ENCODE measurements at places on chromosomes 13 and 19.

GRCh38 chr13:112859817-112860190 is 109.2 kb upstream of the MCF2L start:
- DNase-seq, result peak; percentile 75

GRCh38 chr19:18893587-18894253 is 2.2 kb downstream of the CERS1 start:
- DNase-seq, result no peak

GRCh38 chr19:8146877-8147581 is 2.4 kb downstream of the FBN3 start:
- DNase-seq, result no peak

GRCh38 chr13:107157271-107157670 is 589.3 kb upstream of the ARGLU1 start:
- DNase-seq, result no peak

- DNase-seq, result no peak
These were observed 652 bp downstream of the POU4F1 start for GRCh38 chr13:78602561-78603239.

- no peak for DNase-seq
These were observed 58.2 kb downstream of the USP12 start for GRCh38 chr13:27113436-27113835.

- no peak for DNase-seq
These were observed 8.5 kb downstream of the UBXN6 start for GRCh38 chr19:4449022-4449638.

- DNase-seq, result peak; percentile 8
These were observed 207.2 kb downstream of the SPRY2 start for GRCh38 chr13:80133631-80134261.

- no peak for DNase-seq
These were observed 1.9 kb upstream of the SELENOW start for GRCh38 chr19:47776568-47776967.

GRCh38 chr13:24116131-24116530 is 44.4 kb upstream of the SPATA13 start:
- no peak for DNase-seq

DNA sequence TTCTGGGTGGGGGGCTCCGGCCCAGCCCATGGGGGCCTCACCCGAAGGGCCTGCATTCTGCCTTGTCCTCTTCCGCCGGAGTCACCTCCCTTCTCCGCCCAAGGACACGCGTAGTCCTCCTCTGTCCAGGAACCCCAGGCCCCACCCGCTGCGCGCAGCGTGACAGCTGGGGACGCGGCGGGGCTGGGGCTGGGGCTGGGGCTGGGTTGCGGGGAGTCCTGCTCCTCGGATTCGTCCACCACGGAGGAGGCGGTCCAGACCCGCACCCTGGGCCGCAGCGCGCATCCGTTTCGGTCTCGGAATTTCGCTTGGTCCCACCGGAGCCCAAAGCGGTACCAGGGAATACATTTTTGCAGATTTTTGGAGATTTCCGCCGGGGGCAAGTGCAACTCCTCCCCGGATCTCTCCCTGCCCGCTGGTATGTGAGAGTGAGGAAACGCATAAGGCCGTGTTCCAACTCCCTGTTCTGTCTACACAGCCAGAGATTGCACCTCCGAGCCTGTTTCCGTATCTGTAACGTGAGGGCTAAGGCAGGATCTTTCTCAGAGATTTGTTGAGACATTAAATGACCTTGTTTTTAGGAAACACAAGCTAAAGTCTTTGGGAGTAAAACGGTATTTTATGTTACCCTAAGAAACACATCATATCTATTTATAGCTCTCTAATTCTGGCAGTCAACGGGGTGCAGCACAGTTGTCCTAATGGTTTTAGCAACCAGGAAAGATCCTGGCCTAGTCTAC is at the start of gene COX7A1:
TSS of gene COX7A1 (minus strand) at position 96 of the 740 bp plus-strand sequence. CDS start at position 56, 40 bp downstream.
- DNase-seq, result peak; percentile 78

GRCh38 chr13:30623392-30623791 is 5.7 kb downstream of the USPL1 start:
- no peak for DNase-seq

DNA sequence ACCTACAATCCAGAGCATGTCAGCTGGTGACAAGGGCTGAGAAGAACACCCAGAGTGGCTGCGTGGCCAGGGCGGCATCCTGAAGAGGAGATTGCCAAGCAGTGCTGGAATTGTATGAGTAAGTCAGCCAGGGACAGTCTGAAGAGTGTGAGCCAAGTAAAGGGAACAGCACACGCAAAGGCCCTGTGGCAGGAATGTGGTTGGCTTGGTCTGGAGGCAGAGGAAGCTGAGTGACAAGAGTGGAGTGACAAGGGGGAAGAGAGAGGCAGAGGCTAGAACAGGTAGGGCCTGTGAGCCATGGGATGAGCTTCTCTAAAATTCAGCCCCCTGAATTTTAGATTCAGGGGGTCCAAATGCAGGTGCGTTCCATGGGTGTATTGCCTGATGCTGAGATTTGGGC is 53.7 kb upstream of the UQCRFS1 start:
- DNase-seq, result no peak

DNA sequence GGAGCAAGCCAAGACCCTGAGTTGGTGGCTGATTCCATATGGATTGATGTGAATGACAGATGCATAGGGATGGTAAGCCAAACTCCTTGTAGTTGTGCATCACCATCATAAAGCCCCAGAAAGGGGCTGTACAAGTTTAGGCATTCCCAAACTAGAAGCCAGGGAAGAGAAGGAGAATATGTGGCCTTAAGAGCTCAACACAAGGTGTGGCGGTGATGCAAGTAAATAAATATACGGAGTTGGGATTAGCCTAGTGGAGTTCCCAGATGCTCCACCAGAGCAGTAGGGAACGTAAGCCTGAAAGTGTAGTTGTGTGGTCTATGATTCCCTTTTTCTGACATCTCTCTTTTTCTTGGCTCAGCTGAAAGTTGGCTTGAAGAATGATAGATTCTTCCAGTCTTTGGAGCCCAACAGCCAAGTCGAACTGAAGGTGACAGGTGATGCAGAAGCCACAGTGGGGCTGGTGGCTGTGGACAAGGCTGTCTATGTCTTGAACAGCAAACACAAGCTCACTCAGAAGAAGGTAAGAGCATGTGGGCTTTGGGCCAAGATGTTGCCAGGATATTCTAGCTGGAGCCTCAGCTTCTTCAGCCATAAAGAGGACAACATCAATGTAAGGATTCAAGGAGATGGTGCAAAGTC is 30.1 kb downstream of the RDH8 start:
- no peak for DNase-seq

DNA sequence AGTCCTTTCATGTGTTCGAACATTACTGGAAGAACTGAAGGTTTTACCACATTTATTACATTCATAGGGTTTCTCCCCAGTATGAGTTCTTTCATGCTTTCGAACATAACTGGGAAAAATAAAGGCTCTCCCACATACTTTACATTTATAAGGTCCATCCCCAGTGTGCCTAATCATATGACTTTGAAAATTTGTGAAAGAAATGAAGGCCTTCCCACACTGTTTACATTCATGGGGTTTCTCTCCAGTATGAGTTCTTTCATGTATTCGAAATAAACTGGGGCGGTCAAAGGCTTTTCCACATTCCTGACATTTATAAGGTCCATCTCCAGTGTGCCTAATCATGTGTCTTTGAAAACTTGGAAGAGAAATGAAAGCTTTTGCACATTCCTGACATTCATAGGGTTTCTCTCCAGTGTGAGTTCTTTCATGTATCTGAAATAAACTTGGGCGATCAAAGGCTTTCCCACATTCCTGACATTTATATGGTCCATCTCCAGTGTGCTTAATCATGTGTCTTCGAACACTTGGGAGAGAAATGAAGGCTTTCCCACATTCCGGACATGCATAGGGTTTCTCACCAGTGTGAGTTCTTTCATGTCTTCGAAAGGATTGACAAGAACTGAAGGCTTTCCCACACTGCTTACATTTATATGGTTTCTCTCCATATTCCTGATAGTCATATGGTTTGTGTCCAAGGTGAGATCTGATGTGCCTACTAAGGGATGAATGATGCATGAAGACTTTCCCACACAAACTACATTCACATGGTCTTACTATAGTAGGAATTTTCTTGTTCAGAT is 24.0 kb downstream of the ZNF564 start:
- DNase-seq, result peak; percentile 15

DNA sequence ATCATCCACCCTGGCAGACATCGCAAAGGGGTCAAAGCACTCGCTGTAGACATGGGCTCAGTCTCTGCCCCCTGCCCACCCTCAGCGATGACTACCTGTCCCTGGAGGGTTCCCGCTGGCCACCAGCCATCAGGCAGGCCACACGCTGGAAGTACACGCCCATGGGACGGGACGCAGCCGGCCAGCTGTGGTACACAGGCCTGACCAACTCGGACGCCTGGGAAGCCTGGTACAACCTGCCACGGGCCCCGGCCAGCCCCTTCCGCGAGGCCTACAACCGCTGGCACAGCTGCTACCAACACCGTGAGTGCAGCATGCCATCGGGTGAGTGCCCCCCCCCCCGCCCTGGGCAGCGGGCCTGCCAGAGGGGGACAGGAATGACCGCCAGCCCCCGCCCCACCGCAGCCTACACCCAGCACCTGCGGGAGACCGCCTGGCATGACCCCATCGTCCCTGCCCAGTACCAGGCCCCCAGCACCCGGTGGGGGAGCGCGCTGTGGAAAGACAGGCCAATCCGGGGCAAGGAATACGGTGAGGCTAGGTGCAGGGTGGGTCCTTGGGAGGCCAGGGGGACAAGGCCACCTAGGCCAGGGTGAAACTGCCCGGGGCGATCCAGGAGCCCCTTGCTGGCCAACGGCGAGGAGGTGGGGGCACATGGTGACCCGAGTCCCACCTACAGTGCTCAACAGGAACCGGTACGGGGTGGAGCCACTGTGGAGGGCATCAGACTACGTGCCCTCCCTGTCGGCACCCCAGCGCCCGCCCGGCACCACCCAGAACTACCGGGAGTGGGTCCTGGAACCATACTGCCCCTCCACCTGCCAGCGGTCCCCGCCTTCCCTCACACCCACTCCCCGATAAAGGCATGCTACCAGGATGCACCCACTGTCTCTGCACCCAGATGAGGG is 4.4 kb downstream of the TEKTIP1 start:
- DNase-seq, result no peak

DNA sequence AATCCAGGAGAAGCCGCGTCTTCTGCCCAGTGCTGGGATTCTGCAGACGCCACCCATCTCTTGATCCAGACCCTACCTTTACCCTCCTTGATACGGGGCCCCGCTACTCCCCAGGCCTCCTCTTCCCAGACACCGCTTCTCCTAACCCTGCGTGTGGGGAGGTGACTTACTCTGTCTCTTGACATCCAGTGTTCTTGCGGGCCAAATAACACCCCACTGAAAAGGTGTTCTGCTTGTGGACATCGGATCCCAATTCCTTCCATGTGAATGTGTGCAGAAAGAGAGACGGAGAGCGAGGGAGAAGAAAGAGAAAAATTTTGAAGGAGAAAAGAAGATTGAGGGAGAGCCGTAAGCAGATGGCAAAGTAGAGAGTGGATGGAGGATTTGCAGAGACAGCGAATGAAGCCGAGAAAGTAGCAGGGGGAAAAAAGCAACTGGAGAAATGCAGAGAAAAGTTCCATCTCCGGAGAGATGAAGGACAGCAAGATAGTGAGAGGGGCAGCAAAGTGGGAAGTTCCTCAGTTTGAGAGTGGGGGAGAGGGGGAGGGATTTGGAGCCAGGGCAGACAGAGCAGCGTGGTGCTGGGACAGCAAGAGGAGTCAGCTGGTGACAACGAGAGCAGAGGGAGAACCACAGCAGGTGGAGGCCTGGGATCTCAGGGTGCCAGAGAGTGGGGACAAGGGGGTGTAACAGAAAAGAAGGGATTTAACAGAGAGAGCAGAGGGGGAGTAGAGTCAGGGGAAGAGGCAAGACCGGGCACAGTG is 814 bp downstream of the ZNF480 start:
- DNase-seq, result peak; percentile 24

DNA sequence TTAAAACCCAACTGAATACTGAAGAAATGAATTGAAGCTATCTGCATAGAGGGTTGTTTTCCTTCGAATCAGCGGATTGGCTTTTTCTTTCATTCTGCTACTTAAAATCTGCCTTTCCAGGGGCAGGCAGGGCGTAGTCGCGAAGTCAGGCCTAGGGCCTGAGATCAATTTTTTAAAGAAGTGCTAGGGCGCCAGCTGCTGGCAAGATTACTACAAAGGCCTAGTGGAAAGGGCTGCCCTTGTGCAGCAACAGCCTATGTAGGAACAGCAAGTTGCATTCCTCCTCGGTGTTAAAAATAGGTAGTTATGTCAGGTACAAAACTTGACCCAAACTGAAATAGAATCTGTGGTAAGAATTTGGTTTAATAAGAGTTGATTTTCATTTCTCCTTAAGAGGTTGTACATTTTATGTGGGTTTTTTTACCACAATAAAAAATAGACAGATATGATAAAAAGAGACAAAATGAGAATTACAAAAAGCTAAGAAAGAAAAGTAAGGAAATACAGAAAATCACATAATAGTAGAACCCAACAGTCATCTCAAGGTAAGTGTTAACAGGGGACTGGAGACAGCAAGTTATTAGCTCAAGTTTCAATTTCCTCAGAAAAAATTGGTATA is 9.5 kb upstream of the URAD start:
- DNase-seq, result peak; percentile 10

GRCh38 chr19:3808420-3809143 is 22.4 kb upstream of the MATK start:
- no peak for DNase-seq

- peak; percentile 4 for DNase-seq
These were observed 813 bp downstream of the ZNF562 start for GRCh38 chr19:9673912-9674662.

DNA sequence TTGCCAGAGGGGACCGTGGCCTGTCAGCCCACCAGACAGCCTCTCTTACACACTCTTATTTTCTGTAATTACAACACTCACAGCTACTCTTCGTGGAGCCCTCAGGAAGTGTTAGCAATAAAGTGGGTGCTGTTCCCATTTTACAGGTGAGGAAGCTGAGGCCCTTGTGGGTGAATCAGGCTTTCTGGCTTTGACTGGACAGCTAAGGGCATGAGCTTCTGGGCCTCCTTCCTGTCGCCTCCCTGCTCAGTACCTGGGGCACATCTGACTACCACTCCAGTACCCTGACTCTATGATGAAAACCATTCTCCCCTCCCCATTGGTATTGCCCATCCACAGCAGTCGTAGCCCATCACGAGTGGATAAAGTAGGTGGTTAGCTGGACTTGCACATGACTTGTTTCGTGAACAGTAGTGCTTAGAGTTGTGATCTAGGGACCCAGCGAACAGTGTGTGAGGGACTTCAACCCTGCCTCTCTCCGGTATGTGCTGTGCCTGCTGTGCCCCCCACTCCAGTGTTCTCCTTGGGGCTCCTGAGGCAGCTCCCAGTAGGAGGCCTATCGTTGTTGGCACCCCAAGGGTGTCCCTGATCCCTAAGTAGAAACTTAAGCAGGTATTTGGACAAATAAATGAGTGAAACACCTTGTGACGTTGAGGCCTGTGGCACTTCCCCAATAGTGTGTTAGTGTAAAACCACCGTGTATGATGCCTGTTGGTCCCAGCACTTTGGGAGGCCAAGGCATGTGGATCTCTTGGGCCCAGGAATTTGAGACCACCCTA is 38.6 kb downstream of the GATAD2A start:
- no peak for DNase-seq

GRCh38 chr19:45613926-45614725 is 12.1 kb upstream of the GPR4 start:
- DNase-seq, result peak; percentile 91
